ENCODE measurements at places on chromosomes 4 and X.

DNA sequence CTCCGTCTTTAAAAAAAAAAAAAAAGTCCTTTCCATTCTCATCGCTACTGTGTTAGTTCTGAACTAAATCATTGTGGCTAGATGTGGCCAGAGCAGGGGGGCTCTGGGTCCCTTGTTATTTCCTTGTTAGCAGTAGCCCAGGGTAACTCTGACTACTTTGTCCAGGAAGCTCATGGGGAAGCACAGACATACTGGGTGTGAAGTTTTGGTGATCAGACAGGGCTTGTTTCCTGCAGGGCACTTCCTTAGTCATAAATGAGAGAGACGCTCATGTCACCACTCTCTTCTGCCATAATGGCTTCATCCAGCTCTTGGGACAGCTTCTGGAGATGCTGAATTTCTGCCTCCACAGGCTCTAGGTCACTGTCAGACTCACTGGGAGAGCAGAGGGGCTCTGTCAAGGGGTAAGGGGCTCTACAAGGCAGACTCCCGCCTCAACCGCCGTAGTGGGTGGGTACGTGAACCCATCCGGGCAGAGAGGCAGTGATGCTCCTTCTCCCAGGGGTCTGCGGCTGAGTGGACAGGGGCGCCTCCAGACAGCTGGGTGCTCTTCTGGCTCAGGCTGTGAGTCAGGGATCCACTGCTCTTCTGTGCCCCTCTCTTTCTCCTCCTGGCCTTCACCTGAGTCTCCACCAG lies 12.9 kb downstream of the STIM2 start:
- no peak for DNase-seq

DNA sequence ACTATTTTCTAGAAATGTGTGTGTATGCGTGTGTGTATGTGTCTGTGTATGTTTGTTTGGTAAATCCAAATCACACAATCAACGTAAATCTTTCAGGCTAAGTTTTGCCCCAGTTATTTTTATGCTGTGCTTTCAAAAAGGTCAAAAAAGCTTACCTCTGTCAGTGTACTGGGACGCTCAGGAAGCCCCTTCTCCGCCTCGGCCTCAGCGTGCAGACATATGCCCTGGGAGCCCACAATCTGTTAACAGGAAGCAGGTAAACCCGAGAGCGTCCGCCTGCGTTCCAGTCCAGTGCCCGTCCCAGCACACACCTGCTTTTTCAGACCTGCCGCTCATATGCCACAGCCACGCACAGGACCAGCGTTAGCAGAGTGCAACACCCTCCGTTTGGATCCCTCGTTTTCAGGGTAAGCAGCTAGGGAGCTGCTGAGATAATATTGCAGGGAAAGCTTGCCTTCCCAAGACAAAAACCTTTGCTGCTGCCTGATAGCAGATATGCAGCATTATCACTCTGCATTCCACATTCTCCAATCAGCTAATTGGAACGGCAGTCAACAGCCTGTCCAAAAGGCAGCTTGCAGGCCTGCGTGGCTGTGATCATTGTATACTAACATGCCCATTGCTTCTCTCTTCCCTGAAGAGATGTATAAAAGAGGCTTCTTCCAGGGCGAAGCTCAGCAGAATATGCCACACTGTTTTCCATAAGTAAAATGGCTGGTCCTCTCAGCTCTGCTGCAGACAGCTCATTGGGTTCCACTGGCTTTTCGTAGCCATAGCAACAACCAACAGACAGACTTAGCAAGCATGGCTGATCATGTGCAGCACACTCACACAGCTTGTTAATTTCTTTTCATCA lies at the start of gene SORBS2:
SORBS2 (minus strand) TSS at position 686 of the 856 bp plus-strand sequence. CDS start 121,623 bp downstream, outside the sequence.
- peak; percentile 83 for DNase-seq

GRCh38 chr4:36237366-36238313 lies 6.7 kb downstream of the ARAP2 start:
- no peak for DNase-seq

DNA sequence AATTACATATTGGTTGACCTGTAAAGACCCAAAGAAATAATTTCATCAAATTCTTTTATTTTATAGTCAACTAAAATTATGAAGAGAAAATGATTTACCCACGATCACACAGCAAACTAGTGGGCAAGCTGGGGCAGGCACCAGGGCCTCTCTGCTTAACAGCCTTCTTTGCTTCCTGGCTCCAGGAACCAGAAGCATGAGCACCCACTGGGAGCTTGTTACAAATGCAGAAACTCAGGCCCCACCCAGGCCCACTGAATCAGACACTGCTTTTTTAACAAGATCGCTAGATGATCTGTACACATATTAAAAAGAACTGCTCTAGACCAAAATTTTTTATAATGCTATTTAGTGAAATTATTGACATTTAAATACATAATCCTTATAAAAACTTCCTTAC lies 95.0 kb downstream of the GEMIN8 start:
- DNase-seq: peak; percentile 50

DNA sequence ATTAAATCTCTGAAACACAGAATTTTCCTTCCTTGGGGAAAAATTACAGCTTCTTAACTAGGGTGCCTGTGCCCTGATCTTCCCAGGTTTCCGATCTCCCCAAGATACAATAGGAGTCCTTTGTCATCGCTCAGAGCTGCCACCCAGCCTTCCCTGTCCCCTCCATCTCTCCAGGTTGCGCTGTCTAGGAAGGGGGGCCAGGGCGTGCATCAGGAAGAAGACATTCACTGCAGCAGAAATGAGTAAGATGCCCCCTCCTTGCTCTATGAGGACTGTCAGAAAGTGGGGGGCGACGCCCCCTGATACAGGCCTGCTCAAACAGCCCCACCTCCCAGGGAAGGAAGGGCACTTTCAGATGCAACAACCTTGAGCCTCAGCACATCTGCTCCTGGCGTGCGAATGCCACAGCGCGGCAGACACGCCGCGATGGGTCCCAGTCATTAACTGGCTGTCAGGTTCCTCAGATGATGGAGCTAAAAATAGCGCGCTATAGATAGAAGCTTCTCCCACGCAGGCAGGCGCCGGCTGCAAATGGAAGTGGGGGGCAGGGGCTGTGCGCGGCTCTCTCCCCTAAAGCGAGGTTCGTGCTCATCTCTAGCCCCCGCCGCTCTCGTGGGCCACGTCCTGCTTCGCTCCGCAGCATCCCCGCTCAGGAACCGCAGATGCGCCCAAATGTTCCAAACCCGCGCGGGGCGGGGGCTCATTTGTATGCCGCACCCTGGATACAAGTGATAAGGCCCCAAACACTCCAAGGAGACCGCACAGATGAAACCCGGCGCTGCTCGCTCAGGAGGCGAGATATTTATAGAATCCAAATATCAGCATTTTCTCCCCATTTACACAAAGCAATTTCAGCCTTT lies 57.6 kb upstream of the LGI2 start:
- DNase-seq: no peak

GRCh38 chrX:140431521-140431920 lies 73.3 kb downstream of the SOX3 start:
- DNase-seq: peak; percentile 15

- DNase-seq: no peak
Observed at GRCh38 chrX:40434443-40434842, 146.3 kb upstream of the ATP6AP2 start.

- no peak for DNase-seq
Observed at GRCh38 chr4:165522050-165522449, 143.2 kb downstream of the CPE start.

GRCh38 chrX:53449632-53450031 lies 15.5 kb upstream of the HSD17B10 start:
- peak; percentile 47 for DNase-seq

DNA sequence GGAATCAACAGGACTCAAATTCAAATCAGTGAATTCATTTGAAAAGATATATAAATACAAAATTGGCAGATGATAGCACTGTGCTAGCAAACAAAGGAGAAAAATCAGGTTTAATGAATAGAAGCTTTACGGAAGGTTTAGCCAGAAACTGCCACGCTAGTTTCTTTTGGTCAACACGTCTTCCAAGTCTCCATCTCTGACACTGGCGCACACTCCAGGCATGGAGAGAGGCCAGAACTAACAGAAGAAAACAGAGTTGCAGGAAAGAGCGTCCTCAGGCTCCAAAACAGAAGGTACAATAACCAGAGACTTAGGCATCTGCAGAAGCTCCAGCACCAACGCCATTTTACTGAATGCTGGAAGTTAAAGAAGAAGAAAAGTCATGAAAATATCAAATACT lies 497.3 kb upstream of the FRG1 start:
- no peak for DNase-seq

DNA sequence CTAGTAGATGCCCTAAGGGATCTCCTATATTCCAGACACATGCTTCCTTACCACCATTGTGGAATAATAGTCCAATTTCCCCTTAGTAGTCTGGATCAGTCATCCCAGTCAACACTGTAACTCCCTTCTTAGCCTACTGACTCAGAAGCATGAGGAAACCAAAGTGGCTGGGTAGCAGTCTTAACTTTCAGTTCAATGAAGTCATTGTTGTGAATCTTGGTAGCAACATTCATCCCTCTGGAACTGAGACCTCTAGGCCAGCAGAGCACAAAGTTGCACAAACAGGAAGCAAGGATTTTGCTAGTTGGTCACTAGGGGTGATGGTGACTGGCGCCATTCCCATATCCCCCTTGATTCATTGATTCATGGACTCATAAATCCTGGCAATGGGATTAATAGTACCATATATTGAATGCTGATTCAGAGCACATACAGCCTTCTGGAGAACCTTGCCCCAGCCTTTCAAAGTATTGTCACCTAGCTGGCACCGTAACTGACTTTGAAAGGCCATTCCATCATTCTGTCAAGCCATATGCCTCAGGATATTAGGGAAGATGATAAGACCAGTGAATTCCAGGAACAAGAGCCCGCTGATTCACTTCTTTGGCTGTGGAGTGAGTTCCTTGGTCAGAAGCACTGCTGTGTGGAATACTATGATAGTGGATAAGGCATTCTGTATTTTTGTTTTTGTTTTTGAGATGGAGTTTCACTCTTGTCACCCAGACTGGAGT lies 19.7 kb upstream of the GPAT3 start:
- peak; percentile 72 for DNase-seq

- no peak for DNase-seq
Observed at GRCh38 chr4:144686921-144687320, 41.0 kb downstream of the HHIP start.

GRCh38 chr4:137934046-137934445 lies 308.1 kb downstream of the SLC7A11 start:
- DNase-seq: no peak

DNA sequence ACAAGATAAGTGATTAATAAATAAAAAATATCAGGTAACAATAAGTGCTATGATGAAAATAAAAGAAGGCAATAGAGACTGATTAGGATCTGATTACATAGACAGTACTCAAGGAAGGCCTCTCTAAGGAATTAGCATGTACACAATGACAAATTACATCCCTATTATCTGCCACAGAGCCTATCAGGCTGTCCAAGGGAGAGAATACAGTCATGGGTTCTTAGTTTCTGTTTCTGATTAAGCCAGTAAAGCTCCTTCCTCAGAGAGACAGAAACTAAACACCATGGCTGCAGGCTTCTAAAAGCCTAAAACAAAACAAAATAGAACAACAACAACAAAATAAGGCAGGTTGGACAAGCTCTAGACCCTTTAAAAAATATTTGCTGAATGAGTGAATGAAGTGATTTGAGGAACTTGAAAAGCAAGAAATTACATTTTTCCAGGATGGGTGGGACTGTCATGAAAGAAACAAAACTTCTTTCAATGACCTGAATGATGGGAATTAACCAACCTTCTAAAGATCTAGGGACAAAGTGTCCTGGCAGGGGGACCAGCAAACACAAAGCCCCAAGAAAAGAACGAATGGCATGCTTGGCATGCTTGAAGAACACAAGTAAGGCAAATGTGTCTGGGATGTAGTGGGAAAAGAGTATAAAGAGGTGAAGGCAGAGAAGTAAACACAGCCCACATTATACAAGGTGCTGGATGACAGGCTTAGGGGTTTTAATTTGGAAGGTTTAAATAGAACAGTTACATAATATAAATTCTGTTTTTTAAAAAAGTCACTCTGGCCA lies 44.1 kb downstream of the NAA11 start:
- no peak for DNase-seq

- no peak for DNase-seq
Observed at GRCh38 chr4:18749391-18749790, 727.8 kb upstream of the LCORL start.

GRCh38 chr4:99754756-99755155 lies 61.9 kb upstream of the DAPP1 start:
- DNase-seq: peak; percentile 53

GRCh38 chr4:4267981-4268380 lies 20.0 kb upstream of the TMEM128 start:
- DNase-seq: no peak

- DNase-seq: no peak
Observed at GRCh38 chrX:129678614-129679195, 23.9 kb upstream of the APLN start.

DNA sequence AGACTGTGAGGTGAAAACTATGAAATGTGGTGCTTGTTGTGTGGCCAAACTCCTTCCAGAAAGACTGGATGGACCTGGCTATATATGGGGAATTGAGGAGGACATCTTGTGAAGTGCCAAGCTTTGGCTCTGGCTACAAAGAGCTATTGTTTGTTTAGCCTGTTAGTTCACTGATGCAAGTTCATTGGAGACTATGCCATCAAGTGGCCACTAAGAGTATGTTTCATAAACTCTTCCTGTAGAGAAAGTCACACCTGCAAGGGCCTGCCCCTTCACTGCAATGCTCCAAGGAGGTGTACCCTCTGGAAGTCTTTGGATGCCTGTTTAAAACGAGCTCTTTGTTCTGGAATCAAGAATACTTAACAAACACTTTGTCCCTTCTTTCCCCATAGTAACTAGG lies 382.0 kb downstream of the GABRG1 start:
- DNase-seq: no peak

- peak; percentile 14 for DNase-seq
Observed at GRCh38 chrX:106862972-106863688, 40.0 kb downstream of the RIPPLY1 start.

DNA sequence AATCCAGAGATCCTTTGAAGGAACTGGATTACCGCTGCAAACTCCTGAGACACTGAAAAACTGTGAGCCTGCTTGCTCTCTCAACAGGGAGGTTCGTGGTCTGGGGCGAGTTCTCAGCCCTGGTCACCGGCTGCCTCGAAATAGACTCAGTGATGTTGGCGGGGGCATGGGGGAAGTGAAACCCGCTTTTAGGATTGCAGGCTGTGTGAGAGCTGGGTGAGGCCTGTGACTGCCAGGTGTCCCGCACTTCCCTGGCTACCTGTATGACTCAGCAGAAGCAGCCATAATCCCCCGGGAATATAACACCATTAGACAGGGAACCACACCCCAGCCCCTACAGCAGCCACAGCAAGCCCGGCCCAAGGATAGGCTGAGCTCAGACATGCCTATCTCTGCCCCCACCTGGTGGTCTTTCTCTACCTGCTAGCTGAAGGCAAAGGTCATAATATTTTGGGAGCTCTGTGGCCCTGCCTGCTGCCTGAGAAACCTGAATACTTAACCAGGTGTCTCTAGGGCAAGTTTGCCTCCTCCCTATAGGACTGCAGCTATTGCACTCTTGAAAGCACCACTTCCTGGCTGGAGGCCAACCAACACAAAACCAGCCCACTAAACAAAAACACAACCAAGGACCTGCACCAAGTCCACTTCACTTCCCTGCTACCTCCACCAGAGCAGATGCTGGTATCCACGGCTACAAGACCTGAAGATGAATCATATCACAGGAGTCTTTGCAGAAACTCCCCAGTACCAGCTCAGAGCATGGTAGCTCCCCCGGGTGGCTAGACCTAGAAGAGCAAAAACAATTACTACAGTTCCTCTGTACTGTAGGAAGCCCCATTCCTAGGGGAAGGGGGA lies 202.0 kb downstream of the RRAGB start:
- no peak for DNase-seq
